Cortex of kidney (tissue), 1 donor: ENCODE measurements at places on chromosomes 4 and X.

DNA sequence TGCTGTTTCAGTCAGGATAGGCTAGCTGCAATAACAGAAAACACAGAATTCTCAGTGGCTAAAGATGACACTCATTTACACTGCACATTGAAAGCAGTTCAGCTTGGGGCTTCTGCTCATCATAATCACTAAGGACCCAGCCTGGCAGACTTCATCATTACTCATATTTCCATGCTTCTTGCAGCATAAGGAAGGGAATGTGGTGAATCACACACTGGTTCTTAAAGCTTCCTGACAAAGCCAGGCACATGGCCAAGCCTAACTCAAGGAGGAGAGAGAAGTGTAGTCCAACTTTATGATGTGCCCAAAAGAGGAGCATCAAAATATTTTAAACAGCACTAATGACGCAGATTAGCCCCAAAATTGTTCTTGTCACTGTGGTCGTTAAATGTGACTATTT lies 186.5 kb downstream of the BANK1 start:
- no peak for DNase-seq

DNA sequence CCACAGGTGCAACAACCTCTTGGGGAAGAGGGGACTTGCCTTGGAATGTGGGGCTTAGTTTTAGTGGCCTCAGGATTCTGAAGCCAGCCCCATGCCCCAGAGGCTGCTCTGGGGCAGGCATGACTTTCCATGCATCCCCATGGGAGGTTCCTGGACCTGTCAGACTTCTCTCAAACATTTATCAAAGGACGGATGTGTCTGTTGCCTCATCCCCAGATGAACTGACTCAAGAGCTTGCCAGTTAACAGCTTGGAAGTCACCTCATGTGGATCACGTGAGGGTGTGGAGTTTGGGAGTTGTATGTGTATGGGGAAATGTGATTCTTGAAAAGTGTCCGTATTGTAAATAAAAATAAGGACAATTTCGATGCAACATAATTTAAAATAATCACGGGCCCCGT lies 341.5 kb downstream of the ARHGAP10 start:
- DNase-seq: no peak

DNA sequence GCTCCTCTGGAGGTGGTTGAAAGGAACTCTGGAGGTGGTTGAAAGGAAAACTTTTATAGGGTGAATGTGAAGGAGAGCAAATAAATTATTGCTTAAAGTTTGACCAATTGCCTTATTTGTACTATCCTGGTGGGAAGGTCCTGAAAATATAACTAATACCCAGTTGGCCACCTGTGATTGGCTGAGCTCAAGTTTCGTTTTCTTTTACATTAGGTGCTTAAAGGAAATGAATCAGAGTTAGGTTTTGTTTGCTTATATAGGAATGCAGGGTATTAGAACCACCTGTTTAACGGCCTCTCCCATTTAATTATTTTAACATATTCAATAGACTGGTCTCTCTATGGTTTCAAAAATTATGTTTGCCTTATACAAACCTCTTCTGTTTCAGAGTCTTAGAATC lies 497.6 kb downstream of the PRR32 start:
- DNase-seq: no peak

DNA sequence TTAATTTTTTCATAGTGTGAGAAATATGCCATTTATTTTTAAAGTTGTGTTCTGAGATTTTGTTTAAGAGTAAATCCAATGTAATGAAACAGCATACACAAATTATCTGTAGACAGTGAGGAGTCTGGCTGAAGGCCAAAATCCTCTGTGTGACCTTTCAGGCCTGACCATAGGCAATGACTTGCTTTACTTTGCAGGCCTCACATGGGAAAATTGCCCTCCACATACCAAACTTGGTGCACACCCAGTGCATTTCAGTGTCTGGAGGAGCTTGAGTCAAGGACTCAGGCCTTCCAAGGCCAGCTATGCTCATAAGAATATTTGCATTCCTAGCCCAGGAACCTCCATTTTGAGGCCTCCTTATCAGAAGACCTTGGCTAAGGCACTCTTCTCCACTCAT lies 430.1 kb downstream of the GABRG1 start:
- DNase-seq: no peak

- no peak for DNase-seq
These were observed 547.5 kb downstream of the NLGN4X start for GRCh38 chrX:5681159-5681558.

DNA sequence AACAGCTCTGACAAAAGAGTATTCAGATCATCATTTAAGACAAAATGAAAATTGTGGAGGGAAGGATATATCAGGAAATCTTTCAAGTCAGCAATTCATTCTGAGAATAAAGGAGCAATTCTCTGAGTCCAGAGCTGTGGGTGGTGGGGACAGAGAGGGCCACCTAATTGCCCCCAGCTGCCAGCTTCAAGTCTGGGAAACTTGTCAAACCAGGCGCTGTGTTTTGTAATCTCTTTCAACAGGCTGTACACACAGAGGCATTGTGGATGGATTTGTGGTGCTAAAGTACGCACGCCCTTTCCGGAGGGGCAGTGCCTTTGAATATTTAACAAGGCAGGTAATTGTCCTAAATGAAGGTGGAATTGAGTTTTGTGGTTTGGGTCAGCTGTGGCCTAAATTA lies 591.1 kb upstream of the BOD1L1 start:
- no peak for DNase-seq

DNA sequence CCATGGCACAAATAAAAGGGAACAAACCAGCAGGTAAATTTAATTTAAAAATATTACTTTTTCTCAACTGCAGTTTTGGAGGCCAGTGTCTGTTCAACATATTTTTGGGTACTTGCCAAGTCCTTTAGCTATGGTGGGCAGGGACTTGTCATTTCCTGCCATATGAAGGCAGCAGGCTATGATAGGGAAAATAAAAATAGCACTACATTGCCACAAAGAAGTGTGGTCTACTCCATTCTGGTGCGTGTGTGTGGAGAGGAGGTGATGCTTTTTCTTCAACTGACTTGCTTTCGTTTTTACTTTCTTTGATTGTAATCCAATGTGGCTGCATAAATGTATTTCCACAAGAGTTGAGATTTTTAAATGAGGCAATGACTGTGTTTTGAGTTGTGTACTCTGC lies 17.2 kb downstream of the GPR174 start:
- DNase-seq: no peak

DNA sequence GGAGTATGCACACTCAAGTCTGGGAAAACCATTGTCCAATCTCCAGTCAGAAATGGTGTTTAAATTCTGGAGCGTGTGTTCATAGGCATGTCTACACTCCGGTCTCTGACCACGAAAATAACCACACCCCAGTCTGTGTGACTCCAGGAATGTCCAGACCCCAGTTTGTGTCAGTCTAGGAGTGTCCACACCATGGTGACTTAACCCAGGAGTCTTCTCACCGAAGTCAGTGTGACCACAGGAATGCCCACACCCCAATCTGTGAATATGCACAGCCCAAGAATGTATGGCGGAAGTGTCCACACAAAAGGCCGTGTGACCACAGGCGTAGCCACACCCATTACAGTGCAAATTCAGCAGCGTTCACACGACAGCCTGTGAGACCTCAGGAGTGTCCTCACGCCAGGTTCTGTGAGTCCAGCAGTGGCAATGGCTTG lies 11.4 kb downstream of the FTSJ1 start:
- no peak for DNase-seq

GRCh38 chr4:98771959-98772632 lies 113.7 kb upstream of the TSPAN5 start:
- DNase-seq: no peak

DNA sequence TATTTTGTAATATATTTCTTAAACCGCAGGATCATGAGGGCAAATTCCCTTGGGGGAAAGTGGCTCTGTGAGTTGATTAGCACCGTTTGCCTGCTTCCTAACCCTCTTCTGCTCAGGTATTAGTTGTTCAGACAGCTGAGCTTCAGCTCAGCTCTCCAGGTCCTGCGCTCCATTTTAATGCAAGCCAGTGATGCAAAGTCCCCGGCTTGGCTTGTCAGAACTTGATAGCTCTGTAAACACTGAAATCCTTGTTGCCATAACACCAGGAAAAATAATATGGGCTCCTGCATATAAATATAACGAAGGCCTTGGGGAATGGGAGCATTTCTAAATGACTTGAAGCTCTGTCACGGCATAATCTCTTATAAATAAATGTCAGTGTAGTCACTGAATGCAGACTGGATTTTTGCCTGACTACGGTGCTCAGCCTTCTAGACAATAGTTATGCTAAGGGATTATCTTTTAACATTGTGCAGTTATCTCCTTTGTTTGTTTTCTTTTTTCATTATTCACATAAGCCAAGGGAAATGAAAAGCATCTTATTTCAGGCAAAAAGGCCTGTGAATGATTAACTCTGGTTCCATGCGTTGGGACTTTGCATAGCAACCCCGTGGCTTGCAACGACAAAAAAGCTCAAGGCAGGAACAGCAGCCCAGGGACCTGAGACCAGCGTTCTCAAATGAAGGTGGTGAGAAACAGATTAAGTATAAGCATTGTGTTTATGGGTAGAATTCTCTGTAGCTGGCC lies 253.2 kb downstream of the SPRY1 start:
- no peak for DNase-seq

DNA sequence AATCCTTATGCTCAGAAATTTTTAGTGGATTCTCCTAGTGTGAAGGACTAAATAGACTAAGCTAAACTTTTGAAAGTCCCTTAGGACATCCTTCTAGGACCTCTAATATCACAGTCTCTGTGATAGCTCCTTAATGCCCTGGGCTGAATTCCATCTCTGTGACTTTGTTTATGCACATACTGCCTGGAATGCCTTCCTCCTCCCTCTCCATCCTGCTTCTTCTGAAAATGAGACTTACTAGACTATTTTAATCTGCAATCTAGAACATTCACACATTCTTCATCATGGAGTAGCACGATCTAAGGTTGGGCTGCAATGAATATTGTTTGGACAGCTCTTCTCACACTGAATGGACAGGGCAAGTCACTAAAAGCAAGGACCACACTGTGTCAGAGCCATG lies 65.0 kb upstream of the MSX1 start:
- no peak for DNase-seq

- DNase-seq: no peak
These were observed 42.9 kb downstream of the AFF1 start for GRCh38 chr4:86977621-86978184.

DNA sequence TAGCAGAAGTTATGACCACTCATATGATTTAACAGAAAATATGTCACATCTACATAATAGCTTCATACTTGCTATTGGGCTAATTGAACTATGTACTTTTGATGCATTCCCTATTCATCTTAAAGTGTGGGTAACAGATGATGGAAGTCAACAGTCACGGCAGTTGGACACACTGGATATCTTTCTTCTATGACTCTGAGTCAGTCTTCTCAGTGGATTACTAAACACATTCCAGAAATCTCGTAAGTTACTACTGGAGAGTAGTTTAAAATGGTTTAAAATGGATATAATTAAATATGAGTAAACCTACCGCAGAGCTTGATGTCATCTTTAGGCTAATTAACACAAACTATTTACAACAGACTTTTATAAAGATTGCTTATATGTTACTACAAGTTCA lies 30.1 kb upstream of the CFAP299 start:
- no peak for DNase-seq

DNA sequence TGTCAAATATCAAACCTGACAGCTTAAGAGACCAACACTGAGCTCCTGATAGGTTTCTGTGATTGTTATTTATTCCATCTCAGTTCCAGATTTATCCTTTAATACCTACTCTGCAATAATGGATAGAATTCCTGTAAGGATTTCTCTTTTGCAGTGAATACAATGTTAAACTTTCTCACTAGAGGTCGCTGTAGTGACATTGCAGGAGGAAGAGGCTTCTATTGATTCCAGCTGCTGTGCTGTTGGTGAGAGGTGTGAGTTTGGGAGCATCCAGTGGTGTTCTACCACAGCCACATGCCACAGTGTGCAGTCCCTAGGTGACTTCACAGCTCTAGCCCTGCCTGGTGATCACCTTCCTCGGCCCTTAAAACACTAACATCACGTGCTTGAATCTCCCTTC lies 34.6 kb upstream of the DCAF8L2 start:
- DNase-seq: no peak

DNA sequence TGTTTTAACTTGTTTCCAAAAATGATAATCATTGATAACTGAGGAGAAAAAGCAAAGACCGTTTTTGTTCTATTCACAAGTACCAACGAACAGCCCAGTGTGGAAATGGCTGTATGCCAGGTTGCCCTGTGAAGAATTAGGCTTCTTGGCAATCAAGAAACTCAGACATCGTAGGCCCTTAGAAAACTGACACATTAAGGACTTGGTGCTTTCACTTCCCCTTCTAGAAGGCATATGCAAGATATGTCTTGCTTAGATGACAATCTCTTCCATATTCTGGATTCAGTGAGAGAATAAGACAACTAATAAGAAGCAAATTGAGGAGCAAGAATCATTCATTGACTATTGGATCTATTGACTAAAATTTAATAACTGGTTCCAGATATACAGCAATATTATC lies 56.6 kb downstream of the ANAPC10 start:
- no peak for DNase-seq

- no peak for DNase-seq
These were observed 388.8 kb upstream of the EPHA5 start for GRCh38 chr4:66059136-66059535.

- no peak for DNase-seq
These were observed 202.5 kb upstream of the RPL34 start for GRCh38 chr4:108417923-108418322.

GRCh38 chrX:147476008-147476407 lies 435.7 kb upstream of the FMR1 start:
- no peak for DNase-seq

DNA sequence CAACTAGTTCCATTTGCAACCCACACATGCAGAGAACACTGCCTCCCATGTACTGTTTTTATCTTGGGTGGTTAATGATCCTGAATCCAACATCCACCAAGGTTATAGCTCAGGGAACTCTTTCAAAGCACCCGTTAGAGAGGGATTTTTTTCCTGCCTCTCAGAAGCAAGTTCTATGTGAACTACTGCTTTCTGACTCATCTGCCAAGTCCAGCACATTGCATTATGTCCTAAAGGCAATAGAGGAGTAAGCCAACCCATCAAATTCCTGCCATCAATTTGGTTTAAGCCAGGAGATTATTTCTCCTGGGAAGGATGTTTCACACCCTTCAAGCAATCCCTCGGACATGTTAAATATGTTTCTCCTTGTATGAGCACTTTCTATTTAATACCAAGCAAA lies 334.5 kb downstream of the GASK1B start:
- DNase-seq: no peak

GRCh38 chr4:175469514-175469913 lies 342.6 kb downstream of the GPM6A start:
- no peak for DNase-seq

- DNase-seq: no peak
These were observed 49.7 kb upstream of the PTPN13 start for GRCh38 chr4:86544310-86544966.

DNA sequence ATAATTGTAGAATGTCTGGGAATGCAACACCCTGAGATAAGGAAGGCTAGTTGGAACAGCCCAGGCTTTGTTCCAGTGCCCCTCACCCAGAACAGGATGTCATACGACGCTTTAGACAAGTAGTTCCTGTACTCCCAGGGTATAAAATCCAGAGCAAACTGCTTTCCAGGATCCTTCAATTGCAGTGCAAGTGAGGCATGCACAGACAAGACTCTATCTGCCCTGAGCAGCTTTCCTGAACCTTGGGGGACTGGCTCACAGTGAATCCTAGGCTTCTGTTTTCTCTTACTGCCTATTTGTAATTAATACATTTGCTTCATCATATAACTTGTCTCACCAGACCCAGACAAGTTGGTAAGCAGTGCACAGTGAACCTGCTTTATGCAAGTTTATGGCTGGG lies 48.4 kb upstream of the IL9R start:
- DNase-seq: no peak

- no peak for DNase-seq
These were observed 109.6 kb upstream of the GIMD1 start for GRCh38 chr4:106478152-106478551.
